ENCODE measurements at places on chromosomes 11 and 22.

GRCh38 chr11:79076526-79077115 is 364.2 kb downstream of the TENM4 start:
- no peak for DNase-seq

DNA sequence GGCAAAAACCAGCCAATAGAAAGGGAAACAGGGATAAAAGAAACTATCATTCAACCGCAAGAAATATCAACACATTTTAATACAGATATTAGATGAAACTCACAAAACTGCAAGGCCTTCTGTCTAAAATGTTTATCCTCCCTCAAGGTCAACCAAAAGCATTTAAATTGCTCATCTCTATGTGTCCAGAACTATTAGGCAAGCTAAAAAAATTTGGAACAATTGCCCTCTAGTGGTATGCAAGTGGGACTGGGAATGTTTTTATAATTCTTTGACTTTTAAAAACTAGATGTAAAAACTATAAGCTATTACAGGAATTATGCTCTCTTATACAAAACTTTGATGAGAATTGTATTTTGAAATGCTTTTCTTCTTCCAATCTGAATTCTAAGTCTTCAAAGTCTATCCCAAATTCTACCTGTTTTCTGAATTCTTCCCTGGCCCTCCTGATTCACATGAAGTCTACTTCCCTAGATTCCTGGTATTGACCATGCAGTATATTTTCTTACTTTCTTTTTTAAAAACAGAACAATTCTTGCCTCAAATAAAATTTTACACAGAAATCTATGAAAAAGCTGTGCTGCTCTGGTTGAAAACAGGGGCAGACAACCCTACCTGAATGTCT is 4.9 kb downstream of the CWC15 start:
- no peak for DNase-seq

DNA sequence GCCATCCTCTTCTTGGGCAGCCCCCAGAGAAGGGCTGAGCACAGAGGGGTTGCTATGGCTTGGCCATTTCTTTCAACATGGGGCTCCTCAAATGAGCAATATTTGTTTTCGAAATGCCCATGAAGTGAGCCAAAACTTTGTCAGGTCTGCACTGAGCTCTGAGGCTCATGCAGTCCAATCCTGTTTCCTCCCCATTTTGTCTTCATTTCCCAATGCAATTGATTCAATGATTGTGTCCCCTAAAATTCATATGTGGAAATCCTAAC is 60.6 kb upstream of the CD44 start:
- no peak for DNase-seq

DNA sequence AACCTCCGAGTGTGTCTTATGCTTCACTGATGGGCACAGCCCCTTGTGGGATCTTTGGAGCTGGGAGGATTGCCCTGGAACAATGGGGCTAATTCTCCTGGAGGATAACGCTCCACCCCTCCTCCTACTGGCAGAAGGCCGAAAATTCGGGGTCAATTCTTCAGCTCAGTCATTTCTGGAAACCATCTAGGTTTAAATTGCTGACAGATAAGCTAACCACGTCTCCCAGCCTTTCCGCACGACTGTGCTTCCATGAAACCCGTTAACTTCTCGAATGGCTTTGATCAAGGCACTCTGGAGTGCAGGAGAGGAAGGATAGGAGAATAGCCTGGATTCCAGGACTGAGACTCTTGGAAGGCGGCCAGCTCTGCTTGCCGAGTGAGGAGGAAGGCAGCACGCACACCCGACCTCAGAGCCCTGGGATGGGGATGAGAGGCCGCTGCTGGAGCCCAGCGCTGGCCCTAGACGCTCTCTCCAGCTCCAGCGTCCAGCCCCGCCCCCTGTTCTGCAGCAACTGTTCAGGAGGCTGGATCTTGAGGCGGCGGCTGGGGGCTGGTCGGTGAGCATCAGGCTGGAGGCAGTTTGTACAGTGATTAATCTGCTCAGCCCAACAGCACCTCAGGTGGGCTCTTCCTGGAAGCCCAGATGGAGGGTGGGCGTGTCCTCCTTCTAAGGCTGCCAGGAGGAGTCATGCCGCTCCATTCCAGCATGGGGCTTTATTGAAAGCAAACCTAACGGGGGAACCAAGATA is 176.7 kb upstream of the NCAM1 start:
- DNase-seq: no peak

GRCh38 chr11:65919573-65920371 is 546 bp downstream of the DRAP1 start:
- peak; percentile 34 for DNase-seq

- no peak for DNase-seq
These were observed 23.1 kb upstream of the ANO5 start for GRCh38 chr11:22169833-22170232.

DNA sequence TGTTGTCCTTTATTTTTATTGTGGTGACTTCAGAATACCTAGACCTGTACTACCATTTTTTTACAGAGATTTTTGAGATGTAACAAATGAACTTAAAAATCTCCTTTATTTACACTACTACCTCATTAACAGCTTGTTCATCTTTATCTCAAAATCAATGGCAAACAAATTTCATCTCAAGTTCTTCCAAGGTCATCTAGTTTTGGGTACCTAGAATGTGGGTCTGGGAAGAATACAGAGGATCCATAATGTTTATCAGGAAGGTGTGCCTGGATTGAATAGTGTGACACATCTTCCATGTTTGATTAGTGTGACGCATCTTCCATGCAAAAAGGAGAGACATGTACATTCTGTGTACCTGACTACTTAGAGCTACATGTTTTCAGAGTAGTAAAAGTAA is 63.3 kb upstream of the CCDC179 start:
- no peak for DNase-seq

DNA sequence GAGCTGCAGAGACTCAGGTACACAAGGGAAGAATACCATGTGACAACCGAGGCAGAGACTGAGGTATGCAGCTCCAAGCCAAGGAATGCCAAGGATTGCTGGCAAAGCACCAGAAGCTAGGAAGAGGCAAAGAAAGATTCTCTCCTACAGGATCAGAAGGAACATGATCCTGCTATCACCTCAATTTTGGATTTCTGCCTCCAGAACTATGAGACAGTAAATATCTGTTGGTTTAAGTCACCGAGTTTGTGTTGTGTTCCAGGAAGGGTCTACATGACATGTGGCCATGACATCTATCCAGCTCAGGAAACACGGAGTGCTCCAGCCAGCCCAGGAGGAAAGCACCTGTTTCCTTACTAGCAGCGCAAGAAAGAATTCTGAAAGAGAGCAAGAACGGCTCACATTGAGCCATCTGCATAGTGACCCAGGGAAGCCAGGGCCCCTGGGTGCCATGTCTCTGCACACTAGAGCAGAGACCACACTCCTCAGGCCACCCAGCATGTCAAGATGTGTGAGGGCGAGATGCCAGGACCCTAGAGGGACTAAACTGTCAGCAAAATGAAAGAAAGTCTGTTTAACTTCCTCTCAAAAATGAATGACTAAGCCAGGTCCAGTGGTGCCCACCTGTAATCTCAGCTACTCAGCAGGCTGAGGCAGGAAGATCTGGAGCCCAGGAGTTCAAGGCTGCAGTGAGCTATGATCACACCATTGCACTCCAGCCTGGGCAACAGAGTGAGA is 35.6 kb upstream of the GALNT18 start:
- DNase-seq: no peak

GRCh38 chr11:1087961-1088926 is 13.6 kb downstream of the MUC2 start:
- DNase-seq: no peak

DNA sequence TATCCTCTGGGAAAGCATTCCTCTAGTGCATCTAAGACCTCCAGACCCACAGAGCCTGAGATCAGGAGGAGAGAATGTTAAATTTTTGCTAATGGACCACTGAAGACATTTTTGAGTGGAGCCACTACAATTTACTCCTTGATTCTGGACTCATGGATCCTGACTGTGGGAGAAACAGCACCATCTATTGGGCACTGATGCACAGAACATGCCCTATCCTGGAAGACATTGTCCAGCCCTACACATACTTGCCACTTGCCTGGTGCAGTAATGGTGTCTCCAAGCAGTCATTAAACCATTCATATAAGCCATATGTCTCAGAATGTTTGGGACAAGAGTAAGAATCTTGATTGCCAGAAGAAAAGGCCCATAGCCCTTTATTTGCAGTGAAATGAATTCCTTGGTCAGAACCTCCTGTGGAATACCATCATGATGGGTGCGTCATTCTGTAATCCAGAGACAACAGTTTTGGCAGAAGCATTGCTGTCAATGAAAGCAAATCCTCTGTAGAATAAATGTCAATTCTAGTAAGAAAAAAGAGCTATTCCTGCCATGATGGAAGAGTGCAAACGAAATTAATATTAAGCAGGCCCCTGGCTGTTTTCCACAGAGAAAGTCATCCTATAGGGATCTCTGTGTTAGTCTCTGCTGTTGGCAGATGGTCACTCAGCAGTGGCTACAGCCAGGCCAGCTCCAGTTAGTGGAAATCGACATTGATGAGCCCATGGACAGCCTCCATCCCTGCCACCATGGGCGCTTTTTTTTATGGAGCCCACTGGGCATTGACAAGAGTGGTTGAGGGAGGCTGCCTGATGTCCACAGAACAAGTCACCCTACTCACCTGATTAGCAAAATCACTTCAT is 43.5 kb downstream of the GGTLC2 start:
- no peak for DNase-seq

DNA sequence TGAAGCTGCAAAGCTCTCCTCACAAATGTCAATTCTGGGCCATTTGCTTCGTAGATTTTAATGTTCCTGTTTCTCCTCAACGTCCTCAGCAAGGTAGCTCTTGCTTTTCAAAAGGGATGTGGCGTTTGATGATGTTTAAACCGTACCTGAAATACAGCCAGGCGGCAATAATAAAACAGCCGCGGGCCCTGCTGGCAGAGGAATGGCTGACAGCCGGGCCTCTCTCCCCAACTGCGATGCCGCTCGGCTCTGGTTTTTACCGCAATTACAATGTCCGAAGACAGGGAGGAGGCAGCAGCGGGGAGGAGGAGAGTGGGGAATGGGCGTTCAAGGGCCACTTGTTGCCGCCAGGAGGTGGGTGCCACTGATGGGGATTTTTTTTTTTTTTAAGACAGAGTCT is 27.5 kb downstream of the MACROD1 start:
- no peak for DNase-seq

- no peak for DNase-seq
These were observed 545 bp upstream of the ZDHHC13 start for GRCh38 chr11:19116276-19116970.

DNA sequence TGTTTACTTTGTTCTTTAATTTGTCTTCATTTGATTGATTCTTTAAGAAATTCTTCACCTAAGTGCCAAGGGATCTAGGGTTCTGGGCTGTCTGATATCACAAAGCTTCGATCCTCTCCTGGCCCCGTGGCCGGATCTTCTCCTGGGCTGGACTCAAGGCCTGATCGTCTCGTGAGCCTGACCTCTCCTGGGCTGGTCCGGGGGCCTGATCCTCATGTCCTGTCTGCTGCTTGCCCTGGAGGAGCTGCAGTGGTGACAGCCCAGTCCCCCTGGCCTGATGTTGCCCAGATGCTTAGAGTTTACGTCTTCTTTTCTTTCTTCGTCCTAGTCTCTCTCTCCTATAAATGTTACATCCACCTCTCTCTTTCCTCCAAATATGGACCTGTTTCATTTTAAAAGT is 3.3 kb downstream of the NADSYN1 start:
- no peak for DNase-seq

DNA sequence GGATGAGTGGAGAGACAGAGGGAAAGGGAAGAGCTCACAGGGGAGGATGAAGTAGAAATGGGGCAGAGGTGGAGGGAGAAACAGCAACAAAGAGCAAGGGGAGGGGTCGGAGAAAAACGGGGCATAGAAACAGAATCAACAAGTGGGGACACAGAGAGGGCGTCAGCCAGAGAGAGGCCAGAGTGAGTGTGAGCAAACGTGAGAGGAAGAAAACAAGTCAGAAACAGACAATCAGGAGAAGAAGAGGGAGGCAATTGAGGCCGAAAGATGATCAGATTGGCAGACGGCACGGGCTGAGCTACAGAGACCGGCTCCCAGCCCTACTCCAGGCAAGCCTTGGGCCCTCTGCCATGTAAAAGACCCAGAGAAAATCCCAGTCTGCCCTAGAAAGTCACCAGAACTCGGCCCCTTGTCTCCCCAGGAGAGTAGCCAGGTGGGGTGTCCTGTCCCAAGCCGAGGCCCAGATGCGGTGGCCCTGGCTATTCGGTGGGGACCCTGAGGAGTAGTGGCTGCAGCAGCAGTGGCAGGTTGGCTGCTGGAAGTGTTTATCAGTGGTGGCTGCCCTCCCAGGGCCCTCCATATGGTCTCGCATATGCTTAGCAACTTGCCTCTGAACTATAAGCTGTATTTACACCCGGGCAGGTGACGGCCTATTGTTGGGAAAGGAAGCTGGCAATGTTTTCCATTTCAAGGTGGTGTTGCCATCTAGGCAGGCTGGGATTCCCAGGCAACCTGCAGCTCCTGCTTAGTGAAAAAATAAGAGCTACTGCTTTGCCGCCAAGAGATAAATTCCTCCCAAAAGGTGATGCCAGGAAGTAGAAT is 14.8 kb upstream of the TSPAN18 start:
- no peak for DNase-seq

DNA sequence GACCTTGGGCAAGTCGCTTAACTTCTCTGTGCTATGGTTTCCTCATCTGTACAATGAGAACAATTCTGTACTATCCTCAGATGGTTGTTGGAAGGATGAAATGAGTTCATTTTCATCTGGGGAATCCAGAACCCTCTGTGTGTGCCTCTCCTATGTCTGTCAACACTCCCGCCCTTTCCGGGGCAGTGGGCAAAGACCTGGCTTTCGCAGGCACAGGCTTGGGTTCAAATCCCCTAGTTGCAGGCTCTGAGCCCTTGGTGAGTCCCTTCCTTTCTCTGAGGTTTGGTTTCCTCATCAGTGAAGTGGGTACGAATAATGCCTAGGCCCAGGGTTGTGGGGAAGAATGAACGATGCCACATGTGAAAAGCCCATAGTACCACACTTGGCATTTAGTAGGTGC is 6.0 kb downstream of the PNPLA5 start:
- DNase-seq: no peak

- no peak for DNase-seq
These were observed 22.9 kb downstream of the USH1C start for GRCh38 chr11:17521106-17521900.

GRCh38 chr11:9571763-9572115 is 1.7 kb upstream of the WEE1 start:
- no peak for DNase-seq

- no peak for DNase-seq
These were observed 48.6 kb upstream of the PARVG start for GRCh38 chr22:44131989-44132685.

- DNase-seq: no peak
These were observed 32.2 kb downstream of the SBF2 start for GRCh38 chr11:10261821-10262220.
